ENCODE measurements at places on chromosomes 1 and 21. TPM values are rescaled to one million over a fixed set of nuclear protein-coding genes. Genes with fewer than 3 reads are reported as not detected.
A peak's percentile ranks its signal among the peaks of the same experiment; 100 is the strongest.

Gene METTL13
- 13.4 TPM for total RNA-seq

DNA sequence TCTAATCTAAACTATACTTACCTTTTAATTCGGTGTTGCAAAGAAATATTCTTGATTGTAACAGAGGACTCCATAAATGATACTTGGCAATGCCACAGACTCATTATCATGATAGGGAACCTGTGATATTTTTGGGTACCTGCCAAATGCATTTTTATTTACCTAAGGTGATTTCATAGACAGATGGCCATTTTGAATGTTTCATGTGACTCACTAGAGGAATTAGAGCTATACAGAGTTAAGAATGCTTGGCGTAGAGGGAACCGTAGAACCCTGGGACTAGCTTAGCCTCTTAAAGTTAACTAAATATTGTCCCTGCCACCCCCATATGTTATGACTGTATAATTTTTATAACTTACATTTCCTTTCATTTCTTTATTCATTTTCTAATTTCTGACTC lies 136.1 kb downstream of the DISP1 start:
- H3K4me1 ChIP-seq = peaks cover 4% of the 10 kb centered on the region
- DNase-seq = no peak
- H3K4me3 ChIP-seq = no peak overlapping the region
- H3K27me3 ChIP-seq = no peaks in the 10 kb centered on the region
- H3K36me3 ChIP-seq = peaks cover 2% of the 10 kb centered on the region

- no peaks in the 10 kb centered on the region for H3K27me3 ChIP-seq
- H3K4me1 ChIP-seq = peaks cover 29% of the 10 kb centered on the region
- no peak for DNase-seq
- no peak overlapping the region for H3K4me3 ChIP-seq
- H3K36me3 ChIP-seq = no peaks in the 10 kb centered on the region
Observed at GRCh38 chr1:228073857-228074545, 8.5 kb upstream of the ARF1 start.

Gene SPATA45
- total RNA-seq = not detected

DNA sequence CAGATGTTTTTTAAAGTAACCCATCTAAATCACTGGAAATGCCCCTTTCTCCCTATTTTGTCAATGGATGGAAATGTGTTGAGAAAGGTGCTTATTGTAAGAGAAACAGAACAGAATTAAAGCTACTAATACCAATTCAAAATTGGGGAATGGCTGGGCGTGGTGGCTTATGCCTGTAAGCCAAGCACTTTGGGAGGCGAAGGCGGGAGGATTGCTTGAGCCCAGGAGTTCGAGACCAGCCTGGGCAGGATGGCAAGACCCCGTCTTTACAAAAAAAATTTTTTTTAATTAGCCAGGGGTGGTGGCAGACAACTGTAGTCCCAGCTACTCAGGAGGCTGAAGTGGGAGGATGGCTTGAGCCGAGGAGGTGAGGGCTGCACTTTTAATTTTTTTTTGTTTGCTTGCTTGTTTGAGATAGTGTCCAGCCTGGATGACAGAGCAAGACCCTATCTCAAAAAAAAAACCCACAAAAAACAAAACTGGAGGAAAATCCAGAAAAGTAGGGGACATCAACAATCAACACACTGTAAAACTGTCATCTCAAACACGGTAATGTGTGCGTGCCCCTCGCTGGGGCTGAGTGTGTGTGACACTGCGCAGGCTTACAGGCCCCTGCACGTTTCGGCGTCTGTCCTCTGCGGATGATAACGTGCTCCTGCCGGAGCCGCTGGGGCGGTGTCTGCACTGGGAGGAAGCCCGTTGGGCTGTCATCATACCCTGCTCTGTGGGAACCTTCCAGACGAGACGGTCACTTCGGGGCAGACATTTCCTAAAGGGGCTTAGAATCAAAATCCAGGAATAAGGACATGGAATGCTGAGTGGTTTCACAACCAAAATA lies 11.6 kb upstream of the POFUT2 start:
- peak overlapping the region; percentile 39 for H3K4me3 ChIP-seq
- peaks cover 9% of the 10 kb centered on the region for H3K4me1 ChIP-seq
- peak overlapping the region; percentile 72 for H3K27ac ChIP-seq
- H3K36me3 ChIP-seq = no peaks in the 10 kb centered on the region
- DNase-seq = no peak
- no peaks in the 10 kb centered on the region for H3K27me3 ChIP-seq

DNA sequence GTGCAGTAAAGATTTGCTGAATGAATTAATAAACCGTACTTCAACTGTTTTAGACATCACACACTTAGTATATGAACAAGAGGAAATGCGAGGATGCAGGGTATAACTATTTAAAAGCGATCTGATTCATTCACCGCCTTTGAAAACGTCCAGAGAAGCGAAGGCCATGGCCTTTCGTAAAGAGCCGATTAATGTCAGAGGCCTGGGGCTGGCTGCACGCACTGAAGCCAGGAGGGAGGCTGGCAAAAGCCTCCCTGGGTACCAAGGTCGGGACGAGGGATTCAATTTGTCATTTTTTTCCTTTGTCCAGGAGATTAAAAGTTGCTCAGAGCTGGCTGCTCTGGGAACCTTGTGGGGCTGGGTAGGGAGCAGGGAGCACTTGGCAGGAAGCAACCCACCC lies 307.4 kb downstream of the NPHP4 start:
- no peak for DNase-seq
- no peak overlapping the region for H3K4me3 ChIP-seq
- H3K36me3 ChIP-seq = no peaks in the 10 kb centered on the region

DNA sequence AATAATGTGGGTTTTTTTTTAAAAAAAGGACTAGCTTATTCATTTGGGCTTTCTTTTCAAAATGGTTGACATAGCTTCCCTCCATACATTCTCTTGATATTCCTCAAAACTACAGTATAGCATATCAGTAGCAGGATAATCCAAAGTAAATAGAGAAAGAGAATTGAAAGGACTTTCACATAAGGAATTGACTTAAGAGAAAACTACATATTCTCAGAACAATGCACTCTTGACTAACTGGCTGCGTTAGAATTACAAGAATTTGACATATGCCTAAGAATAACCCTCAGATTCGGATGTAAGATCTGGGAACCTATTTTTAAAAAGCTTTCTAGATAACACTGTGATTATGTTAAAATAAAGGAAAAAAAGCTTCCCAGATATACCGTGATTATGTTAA lies 3.1 kb downstream of the PRKAB2 start:
- peaks cover 17% of the 10 kb centered on the region for H3K4me1 ChIP-seq
- no peak overlapping the region for H3K4me3 ChIP-seq
- no peak for DNase-seq
- peaks cover 8% of the 10 kb centered on the region for H3K36me3 ChIP-seq
- no peak overlapping the region for H3K27ac ChIP-seq

- peak overlapping the region; percentile 53 for H3K4me3 ChIP-seq
- peak; percentile 38 for DNase-seq
- peaks cover 50% of the 10 kb centered on the region for H3K4me1 ChIP-seq
- H3K27me3 ChIP-seq = no peaks in the 10 kb centered on the region
- peaks cover 4% of the 10 kb centered on the region for H3K36me3 ChIP-seq
- peak overlapping the region; percentile 86 for H3K27ac ChIP-seq
Observed at GRCh38 chr1:23098463-23099170, 70.0 kb downstream of the LUZP1 start.
